ENCODE measurements at places on chromosomes 2 and 18.

DNA sequence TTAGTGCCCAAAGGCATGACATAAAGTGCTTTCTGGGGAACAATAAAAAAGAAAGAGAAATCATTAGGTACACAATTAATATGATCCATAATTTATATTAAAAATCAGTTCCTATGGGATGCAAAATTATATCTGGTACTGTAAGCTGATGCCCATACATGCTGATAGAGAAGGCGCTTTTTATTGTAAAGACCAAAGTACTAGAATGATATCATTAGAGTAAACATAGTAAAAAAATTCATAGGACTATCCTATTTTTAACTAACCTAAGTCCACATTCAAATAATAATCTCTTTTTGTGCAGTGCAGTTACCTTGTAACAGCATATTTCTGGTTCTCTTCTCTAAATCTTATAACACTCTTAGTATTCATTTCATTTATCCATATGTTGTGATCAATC lies 252.2 kb downstream of the ASXL3 start:
- no peak for DNase-seq

DNA sequence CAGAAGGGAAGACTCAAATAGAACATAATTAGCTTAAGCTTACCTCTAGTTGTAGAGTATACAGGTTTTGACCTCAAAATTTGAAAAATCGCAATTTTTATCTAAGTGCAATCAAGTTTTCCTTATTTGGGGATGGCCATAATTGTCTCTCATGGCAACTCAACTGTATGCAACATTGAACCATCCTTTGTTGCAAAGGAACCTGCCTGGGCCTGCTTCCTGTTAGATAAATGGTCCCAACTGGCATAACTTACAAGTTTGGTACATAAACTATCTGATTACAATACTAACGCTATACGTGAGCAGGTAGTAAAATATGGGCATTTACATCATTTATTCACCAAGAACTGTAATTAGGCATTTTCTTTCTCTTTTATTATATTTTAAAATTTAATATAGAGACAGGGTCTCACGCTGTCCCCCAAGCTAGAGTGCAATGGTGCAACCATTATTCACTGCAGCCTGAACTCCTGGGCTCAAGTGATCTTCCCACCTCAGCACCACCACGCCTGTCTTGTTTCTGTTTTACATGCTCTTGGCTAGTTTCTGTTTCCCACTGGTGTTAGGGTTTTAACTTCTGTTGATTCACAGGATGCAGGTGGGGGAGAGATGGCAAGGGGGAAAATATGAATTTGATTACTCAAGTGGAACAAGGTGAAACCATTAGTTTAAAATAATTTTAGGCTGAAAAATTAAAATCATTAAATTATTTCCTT lies 55.3 kb upstream of the B3GNT2 start:
- DNase-seq: peak; percentile 3

- DNase-seq: no peak
Measured at GRCh38 chr18:41406834-41407233, 548.2 kb upstream of the PIK3C3 start.

DNA sequence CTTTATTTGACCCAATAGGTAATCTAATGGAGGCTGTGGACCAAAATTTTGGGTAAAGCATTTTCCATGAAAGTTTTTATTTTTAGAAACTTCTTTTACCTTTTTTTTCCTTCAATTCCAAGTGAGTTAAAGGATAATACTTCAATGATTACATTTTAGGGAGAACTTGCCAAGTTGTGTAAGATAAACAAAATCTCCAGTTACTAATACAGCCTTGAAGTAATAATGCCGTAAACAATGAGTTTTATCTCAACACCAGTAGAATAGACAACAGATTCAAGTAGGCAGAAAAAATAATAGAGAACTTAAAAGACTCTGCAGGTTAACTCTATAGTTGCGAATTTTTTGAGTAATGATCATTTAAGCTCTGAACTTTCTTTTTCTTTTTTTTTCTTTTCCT lies 807.4 kb downstream of the CNTNAP5 start:
- DNase-seq: no peak

- no peak for DNase-seq
Measured at GRCh38 chr2:46339676-46340459, 42.7 kb downstream of the EPAS1 start.

- no peak for DNase-seq
Measured at GRCh38 chr18:57527556-57528229, 58.8 kb downstream of the FECH start.

- DNase-seq: no peak
Measured at GRCh38 chr2:68365087-68365486, at the start of gene PLEK. Gene PLEK, plus strand, starts transcription at chr2:68365282. Its CDS starts 70 bp downstream, at chr2:68365352.

DNA sequence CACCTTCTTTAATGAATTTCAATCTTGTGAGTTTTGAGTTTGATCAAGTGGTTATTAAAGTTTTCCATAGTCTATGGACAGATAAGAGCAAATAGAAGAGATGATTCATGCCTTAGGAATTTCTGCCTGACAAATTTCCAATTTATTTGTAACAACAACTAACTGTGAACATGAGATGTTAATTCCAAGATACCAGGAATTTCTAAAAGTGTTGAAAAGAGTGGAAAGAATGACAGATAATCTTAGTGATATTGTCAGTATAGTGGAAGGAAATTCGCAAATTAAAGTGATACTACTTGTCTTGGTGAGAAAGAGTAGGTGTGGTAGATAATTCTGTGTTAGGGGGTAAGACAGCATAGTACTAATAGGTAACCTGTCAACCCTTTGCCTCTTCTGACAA lies 82.4 kb downstream of the AGPS start:
- DNase-seq: no peak

DNA sequence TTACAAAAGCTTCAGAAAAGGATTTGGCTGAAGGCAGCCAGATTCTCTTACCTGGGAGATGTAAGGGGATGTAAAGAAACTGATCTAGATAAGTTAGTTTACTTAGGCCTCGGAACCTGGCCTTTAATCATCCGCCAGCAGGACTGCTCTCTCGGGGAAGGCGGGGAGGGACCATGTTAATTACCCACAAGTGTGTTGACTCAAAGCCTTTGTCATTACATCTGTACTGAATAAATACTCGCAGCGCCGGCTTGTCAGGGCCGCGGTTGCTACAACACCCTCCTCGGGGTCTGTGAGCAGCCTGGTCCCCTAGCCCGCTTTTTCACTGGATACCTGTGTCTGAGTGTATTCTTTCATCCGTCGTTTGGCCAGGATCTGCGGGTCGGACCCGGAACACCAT lies 6.7 kb downstream of the CHMP3 start:
- no peak for DNase-seq

- no peak for DNase-seq
Measured at GRCh38 chr2:231111987-231112386, 12.9 kb downstream of the HTR2B start.

DNA sequence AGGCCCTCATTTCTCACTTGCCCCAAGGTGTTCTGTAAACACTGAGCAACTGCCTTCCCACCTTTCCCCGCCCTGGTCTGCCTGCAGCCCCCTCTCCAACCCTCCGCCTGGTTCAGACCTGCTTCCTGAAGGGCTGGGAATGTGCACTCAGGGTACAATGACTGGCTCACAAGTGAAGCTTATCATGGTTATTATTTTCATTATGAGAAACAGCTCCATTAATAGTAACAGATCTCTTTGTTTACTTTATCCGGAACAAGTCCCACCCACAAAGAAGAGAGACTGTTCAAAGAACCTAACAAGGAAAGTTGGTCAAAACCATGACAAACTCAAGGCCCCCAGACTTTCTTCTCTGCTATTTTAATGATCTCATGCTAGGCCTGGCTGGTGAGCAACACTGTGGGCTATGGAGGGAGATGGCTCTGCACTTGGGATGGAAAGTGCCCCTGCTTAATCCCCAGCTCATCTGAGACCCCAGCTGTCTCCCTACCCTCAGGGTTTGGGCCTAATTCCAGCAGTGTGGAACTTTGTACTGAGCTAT lies 36.7 kb downstream of the ARHGAP25 start:
- no peak for DNase-seq

DNA sequence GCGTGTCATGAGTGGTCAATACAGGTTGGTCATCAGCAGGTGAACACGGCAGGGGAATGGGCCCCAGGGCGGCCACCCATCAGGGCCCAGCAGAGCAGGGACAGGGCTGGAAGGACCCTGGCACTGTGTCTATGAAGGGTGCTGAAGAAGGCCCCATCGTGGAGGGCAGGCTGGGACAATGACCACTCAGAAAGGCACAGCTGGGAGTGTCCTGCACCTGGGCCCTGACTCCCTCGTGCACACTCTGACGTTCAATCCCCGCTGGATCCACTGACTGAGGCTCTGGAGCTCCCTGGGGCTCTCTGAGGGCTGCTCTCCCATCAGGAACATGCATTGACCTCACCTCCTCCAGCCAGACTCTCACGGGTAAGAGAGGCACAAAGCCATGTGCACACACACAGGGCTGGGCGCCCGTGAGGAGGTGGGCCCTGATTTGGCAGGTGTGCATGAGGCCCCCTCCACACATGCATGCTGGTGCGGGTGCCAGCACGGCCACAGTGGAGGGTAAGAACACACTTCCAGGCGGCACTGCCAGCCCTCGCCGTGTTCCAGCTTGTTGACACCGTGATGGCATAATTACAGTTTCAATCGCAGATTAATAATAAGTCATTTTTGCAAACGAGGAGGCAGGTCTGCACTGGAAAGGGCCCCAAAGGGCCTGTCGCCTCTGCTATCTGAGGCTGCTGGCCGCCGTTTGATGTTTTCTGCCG lies 58.5 kb downstream of the SMAD7 start:
- no peak for DNase-seq

- no peak for DNase-seq
Measured at GRCh38 chr2:32624812-32625211, 3.0 kb upstream of the TTC27 start.

- peak; percentile 5 for DNase-seq
Measured at GRCh38 chr2:178761759-178762371, 45.4 kb downstream of the TTN start.

GRCh38 chr18:61939046-61939674 lies 46.4 kb upstream of the RNF152 start:
- DNase-seq: no peak

- no peak for DNase-seq
Measured at GRCh38 chr2:202911203-202911511, 316 bp downstream of the WDR12 start.

DNA sequence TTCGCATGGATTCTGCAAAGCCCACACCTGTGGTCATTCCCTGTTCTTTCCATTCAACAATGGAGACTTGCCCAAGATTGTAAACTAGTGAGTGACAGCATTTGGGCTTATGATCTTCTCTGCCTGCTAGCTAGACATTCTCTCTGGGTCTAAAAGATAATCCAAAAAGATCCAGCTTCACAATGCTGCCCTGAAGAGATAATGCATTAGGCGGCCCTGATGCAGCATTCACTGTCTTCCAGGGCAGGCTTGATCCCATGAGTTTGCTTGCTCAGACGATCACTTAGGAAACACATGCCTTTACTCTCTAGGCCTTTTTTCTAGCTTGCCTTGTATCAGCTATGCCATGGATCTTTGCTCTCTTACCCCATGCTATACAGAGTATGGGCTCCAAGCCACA lies 196.1 kb downstream of the SETBP1 start:
- DNase-seq: no peak

GRCh38 chr2:201114846-201115245 lies 1.1 kb upstream of the CFLAR start:
- DNase-seq: no peak

- no peak for DNase-seq
Measured at GRCh38 chr2:31087491-31087890, 50.7 kb downstream of the GALNT14 start.

GRCh38 chr2:109351164-109351756 lies 222.3 kb downstream of the SH3RF3 start:
- peak; percentile 21 for DNase-seq

DNA sequence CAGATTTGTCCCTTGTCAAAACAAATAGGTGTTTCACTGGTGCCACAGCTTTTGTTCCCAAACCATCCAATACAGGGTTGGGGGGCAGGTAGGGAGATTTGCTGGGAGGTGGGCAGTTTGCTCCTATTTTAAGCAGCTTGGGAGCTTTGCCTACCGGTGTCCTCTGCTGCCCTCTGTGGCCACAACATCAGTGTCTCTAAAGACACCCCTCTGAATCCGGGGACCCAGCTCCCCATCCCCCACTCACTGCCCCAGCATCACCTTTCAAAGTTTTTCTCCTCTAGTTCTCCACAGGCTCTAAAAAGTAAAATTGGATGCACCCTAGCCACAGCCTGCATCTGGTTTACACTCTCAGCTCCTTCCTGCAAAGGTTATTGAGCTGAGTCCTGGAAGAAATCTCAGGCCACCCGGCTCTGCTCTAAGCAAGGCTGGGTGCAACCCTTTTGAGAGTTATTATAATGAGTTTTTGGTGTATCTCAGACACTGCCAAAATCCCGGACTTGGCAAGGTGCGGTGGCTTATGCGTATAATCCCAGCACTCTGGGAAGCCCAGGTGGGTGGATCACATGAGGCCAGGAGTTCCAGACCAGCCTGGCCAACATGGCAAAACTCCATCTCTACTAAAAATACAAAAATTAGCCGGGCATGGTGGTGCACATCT lies 2.9 kb upstream of the EPAS1 start:
- DNase-seq: no peak

DNA sequence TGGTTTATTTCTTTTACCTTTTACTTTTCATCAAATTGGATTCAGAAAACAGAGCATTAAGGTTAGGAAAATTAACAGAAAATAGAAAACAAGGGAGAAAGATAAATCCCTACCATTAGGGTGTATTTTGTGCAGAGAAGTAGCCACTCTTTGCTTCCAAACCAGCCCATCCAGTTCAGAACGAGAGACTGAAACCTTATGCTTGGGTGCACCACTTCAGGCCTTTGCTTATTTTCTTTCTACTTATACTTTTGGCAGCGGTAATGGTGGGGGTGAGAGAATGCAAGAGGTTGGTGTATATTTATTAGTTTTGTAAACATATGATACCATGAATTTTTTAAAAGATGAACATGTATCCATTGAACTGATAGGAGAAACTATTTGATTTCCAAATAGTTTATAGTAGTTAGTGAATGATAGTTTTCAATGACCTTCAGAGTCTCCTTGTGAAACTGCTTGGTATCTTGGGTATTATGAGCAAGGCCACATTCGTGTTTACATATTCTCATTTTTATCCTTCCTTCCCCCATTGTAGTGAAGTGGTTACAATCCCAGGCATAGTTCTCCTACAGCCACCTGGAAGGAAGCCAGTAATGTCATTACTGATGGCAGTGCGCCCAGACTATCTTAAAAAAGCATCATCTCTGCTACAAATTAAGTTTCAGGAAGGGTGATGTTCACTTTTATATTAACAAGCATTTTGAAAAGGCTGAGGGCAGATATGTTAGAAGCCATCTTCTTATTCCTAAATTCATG lies 60.8 kb downstream of the MFSD6 start:
- no peak for DNase-seq

- no peak for DNase-seq
Measured at GRCh38 chr2:206698811-206699210, 19.4 kb downstream of the DYTN start.

DNA sequence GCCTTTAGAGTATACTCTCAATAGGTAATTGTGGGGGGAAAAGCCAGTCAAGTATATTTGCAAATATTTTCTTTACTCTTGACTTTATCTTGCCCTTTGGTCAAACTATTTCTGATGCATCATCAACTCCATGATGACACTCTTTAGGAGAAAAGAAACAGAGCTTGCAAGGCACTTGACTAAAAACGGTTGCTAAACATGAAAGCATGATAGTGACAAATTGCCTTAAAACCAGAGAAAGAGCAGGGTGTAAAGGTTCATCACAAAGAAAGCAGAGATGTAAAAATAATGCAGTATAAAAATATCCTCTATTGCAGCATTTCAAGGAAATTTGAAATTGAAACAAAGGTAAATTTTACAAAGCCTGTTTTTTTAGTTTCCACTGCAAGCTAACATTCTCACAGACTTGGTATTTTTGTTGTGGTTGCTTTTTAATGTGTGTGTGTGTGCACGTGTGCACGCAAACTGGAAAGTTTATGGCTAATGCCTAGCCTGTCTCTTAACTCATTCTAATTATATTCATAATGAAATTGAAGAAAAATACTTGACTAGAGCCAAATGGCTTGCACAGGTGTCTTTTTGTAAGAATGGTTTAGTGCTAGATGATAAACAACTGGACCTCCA lies 503.6 kb downstream of the ARHGAP15 start:
- no peak for DNase-seq
